ENCODE measurements at places on chromosomes 3 and 15. TPM values are rescaled to one million over a fixed set of nuclear protein-coding genes. Genes with fewer than 3 reads are reported as not detected.

C3orf20 gene
- not detected for total RNA-seq

RPP25 gene
- total RNA-seq, result 17.0 TPM

DALRD3 gene
- total RNA-seq, result 28.1 TPM

PRR20G gene
- not detected for total RNA-seq

GOLGA6L4 gene
- 1.6 TPM for total RNA-seq

PLA1A gene
- 13.1 TPM for total RNA-seq

ELL3 gene
- total RNA-seq, result 5.1 TPM

HDAC11 gene
- 18.2 TPM for total RNA-seq

CHDH gene
- 17.3 TPM for total RNA-seq

VWA5B2 gene
- total RNA-seq, result 0.47 TPM

GOLGA8J gene
- total RNA-seq, result 0.59 TPM

TYRO3 gene
- 17.3 TPM for total RNA-seq

DNAJA4 gene
- total RNA-seq, result 34.4 TPM

COL7A1 gene
- total RNA-seq, result 2.6 TPM

MKRN2OS gene
- not detected for total RNA-seq

GOLGA6A gene
- not detected for total RNA-seq

DNA sequence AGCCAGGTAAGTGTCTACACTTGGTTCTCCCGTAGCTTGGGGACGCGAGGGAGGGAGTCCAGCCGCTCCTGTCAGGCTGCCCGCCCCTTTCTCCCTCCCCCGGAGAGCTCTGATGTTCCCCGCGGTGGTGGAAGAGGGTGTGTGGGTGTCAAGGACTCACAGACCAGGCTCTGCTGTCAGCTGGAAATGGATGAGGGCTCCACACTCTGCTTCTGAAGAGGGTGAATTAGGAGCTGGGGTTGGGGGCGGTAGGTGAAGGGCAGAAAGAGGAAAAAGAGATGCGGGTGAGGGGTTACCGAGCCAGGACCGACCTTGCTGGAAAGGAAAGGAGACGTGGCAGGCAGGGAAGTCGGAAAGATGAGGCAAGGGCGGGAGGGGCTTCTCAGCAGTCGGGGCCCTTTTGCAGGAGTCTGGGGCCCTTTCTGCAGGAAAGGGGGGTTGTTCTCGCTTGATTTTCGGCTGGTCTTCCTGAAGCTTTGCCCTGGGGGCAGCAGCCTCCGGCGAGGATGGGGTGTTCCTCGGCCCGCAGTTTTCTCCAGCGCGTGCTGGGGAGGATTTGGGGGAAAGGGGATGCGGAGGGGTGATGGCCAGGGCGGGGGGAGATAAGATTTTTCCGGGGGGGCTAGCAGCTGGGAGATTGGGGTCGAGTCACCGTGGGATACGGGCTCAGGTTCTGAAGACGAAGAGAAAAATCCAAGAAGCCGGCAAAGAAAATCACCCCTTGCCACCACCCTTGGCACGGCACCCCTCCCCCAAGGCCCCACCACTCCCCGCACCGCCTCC lies 602 bp upstream of the BAHD1 start:
- H3K27ac ChIP-seq, result no peak overlapping the region
- H3K36me3 ChIP-seq, result no peaks in the 10 kb centered on the region
- DNase-seq, result peak; percentile 67
- H3K4me3 ChIP-seq, result peak overlapping the region; percentile 76

DNA sequence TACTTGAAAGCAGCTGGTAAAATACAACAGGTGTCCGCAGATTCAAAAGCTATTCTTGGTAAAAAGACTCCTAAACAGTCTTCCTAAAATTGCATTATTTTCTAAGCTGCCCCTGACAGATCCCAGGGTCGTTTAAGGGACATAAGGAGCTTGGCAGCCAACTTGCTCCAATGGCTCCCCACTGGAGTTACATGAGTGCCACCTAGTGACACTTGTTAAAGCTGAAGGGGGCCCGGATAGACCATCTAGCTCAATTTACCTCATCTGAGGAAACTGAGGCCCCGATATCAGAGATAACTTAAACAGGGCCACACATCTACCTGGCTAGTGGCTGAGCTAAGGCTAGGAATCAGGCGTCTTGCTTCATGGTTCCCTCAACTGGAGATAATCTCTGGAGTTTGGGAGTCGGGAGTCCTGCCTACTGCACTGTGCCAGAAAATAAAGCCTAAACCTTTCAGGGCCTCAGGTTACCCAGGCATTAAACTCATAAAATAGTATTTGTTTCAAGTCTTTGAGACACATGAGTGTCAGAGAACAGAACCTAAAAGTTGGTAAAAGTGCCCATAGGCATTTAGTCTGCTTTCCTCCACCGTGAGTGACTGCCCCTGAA lies 6.5 kb upstream of the TBC1D23 start:
- no peak overlapping the region for H3K4me3 ChIP-seq
- no peak overlapping the region for H3K27ac ChIP-seq
- no peaks in the 10 kb centered on the region for H3K36me3 ChIP-seq
- no peaks in the 10 kb centered on the region for H3K27me3 ChIP-seq

DNA sequence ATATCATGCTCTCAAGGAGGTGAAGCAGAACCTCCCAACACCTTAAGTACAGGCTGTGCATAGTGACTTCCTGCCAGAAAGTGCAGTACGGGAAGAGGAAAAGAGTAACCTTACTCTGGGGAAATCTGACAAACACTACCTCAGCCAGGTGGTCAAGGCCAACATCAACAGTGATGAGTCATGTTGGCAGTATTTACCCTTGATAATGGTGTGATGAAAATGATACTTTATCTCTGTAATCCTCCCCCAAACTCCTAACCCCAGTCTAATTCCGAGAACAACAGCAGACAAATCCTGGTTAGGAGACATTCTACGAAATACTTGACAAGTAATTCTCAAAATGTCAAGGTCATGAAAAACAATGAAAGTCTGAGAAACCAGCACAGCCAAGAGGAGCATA lies 26.5 kb downstream of the ANKDD1A start:
- no peaks in the 10 kb centered on the region for H3K4me1 ChIP-seq
- H3K4me3 ChIP-seq, result no peak overlapping the region
- H3K36me3 ChIP-seq, result no peaks in the 10 kb centered on the region
- no peak for DNase-seq
- no peaks in the 10 kb centered on the region for H3K27me3 ChIP-seq
- no peak overlapping the region for H3K27ac ChIP-seq

DNA sequence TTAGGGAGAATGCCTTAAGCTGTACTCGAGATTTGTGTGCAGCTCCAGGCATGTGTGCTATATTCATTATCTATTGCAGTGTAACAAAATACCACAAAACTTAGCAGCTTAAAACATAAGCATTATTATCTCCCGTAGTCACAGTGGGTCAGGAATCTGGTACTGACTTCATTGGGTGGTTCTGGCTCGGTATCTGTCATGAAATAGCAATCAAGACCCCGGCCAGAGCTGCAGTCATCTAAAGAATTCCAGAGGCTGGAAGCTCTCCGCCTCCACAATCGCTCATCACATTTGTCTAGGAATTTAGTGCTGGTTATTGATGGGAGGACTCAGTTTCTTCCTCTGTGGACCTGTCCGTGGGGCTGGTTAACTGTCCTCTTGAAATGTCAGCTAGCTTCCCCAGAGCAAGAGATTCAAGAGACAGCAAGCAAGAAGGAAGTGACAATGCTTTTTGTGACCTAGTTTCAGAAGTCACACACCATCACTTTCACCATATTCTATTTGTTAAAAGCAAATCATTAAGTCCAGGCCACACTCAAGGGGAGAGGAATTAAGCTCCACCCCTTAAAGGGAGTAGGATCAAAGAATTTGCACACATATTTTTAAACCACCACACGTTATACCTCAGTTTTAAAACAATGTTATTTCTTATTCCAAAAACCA lies 76.1 kb downstream of the TOP2B start:
- H3K4me3 ChIP-seq, result no peak overlapping the region
- peaks cover 13% of the 10 kb centered on the region for H3K4me1 ChIP-seq
- H3K36me3 ChIP-seq, result no peaks in the 10 kb centered on the region
- DNase-seq, result no peak
- no peak overlapping the region for H3K27ac ChIP-seq

DNA sequence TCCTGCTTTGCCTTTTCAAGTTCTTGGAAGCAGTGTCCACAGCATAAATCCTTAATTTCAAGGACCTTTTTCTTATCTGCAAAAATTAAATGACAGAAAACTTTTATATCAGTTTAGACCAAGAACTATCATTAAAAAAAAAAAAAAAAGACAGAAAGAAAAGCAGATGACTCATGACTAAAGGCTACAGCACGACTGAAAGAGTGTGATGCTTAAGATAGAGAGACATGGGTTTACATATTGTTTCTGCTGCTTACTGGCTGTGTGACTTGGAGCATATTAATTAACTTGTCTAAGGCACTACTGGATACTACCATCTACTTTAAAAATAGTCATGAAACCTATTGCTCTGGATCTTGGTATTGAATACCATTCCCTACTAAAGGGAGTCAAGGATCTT lies 62.3 kb downstream of the CEP152 start:
- H3K27ac ChIP-seq, result no peak overlapping the region
- no peak overlapping the region for H3K4me3 ChIP-seq
- no peak for DNase-seq
- no peaks in the 10 kb centered on the region for H3K27me3 ChIP-seq

GRCh38 chr3:72669224-72669623 lies 179.0 kb downstream of the SHQ1 start:
- no peak overlapping the region for H3K27ac ChIP-seq
- no peak overlapping the region for H3K4me3 ChIP-seq
- no peaks in the 10 kb centered on the region for H3K36me3 ChIP-seq

- H3K4me1 ChIP-seq, result peaks cover 97% of the 10 kb centered on the region
- no peak overlapping the region for H3K27ac ChIP-seq
- no peak overlapping the region for H3K4me3 ChIP-seq
- H3K27me3 ChIP-seq, result no peaks in the 10 kb centered on the region
- H3K36me3 ChIP-seq, result no peaks in the 10 kb centered on the region
These were observed 6.2 kb downstream of the TSPAN3 start for GRCh38 chr15:77064539-77065308.

GRCh38 chr3:100163787-100164186 lies 49.5 kb upstream of the FILIP1L start:
- no peak for DNase-seq
- no peak overlapping the region for H3K4me3 ChIP-seq
- no peaks in the 10 kb centered on the region for H3K36me3 ChIP-seq
- H3K4me1 ChIP-seq, result peaks cover 16% of the 10 kb centered on the region
- no peaks in the 10 kb centered on the region for H3K27me3 ChIP-seq

- no peak overlapping the region for H3K27ac ChIP-seq
- H3K4me3 ChIP-seq, result no peak overlapping the region
- H3K36me3 ChIP-seq, result peaks cover 84% of the 10 kb centered on the region
- H3K27me3 ChIP-seq, result no peaks in the 10 kb centered on the region
- no peaks in the 10 kb centered on the region for H3K4me1 ChIP-seq
These were observed 18.8 kb downstream of the B4GALT4 start for GRCh38 chr3:119221779-119222320.

- H3K36me3 ChIP-seq, result no peaks in the 10 kb centered on the region
- peaks cover 5% of the 10 kb centered on the region for H3K4me1 ChIP-seq
- H3K4me3 ChIP-seq, result no peak overlapping the region
- no peak for DNase-seq
These were observed 294.1 kb downstream of the NTRK3 start for GRCh38 chr15:87962428-87962827.

DNA sequence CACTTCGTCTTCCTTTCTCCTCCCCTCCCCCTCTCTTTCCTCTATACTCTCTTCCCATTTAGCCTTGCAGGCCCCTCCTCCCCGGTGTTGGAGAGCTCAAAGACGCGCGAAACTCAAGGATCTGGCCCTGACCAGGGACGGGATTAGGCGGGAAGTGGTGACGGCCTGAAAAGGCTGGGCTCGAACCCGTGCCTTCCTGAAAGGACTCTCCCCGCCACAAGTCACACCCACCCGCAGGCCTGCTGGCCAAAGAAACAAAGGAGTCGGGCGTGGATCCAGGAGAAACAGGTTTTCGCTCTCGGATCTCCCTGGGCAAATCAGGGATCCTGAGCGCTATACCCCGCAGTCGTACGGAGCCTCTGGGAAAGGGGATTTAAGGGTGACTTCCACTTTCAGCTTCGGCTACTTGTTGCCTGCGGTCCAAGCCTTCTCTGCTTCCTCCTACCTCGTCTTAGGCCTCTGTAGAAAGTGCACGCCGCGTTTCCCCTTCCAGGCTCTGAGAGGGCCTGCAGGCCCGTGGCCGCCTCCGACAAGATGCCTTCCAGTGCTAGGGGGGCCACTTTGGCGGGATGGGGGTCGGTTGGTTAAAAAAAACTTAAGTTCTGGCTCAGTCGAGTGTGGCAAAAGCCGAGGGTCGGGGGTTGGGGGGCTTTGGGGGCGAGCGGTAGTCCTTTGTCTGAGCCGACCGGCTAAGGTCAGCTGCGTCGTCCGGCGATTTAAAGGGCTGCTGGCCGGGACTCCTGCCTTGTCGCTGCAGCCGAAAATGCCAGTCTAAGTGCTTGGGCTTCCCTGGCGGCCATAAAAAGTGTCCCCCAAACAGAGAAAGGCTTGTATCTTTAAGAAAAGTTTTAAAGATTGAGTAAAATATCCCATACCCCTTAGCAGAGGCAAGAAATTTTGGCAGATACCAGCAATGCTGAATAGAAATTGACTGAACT lies 8.2 kb downstream of the ZIC4 start:
- no peak for DNase-seq
- H3K4me3 ChIP-seq, result no peak overlapping the region
- no peak overlapping the region for H3K27ac ChIP-seq
- H3K4me1 ChIP-seq, result peaks cover 7% of the 10 kb centered on the region

GRCh38 chr15:51279391-51279790 lies 59.0 kb downstream of the CYP19A1 start:
- peaks cover 5% of the 10 kb centered on the region for H3K27me3 ChIP-seq
- H3K36me3 ChIP-seq, result no peaks in the 10 kb centered on the region
- no peak overlapping the region for H3K4me3 ChIP-seq

- no peak for DNase-seq
- no peak overlapping the region for H3K4me3 ChIP-seq
- no peaks in the 10 kb centered on the region for H3K36me3 ChIP-seq
- no peaks in the 10 kb centered on the region for H3K4me1 ChIP-seq
- no peaks in the 10 kb centered on the region for H3K27me3 ChIP-seq
- no peak overlapping the region for H3K27ac ChIP-seq
These were observed 177.8 kb upstream of the PROK2 start for GRCh38 chr3:71962561-71963240.

DNA sequence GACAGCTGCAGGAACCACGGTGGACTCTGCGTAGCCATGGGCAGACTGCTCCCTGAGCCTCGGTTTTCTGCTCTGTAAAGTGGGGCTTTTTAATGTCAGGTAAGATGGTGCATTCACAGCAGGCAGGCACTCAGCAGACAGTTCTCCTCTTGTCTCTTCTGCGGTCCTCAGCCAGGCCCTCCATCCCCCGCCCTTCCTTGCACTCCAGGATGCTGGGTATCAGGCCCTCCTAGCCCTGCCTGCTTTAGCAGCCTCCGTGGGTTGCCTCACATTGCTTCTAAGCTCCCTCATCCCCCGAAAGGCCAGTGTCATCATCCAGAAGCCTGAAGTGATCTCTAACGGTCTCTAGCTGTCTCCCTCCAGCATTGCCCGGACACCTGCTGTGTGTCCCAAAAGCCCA lies 115.7 kb downstream of the WNT7A start:
- no peaks in the 10 kb centered on the region for H3K36me3 ChIP-seq
- no peak for DNase-seq
- H3K27ac ChIP-seq, result no peak overlapping the region

DNA sequence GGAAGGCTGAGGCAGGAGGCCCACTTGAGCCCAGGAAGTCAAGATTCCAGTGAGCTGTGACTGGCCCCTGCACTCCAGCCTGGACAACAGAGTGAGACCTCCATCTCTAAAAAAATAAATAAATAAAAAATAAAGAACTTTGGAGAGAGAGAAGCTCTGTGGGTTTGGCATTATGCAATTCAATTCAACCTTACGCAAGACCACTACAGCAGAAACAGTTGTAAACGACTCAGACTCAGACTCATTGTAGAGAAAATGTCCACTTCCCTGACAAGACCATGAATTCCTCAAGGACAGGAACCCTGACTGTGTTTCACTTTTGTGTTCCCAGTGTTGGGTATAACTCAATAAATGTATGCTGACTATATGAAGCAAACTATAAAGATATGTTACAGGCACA lies 90.3 kb upstream of the C3orf80 start:
- H3K4me1 ChIP-seq, result peaks cover 14% of the 10 kb centered on the region
- H3K27me3 ChIP-seq, result no peaks in the 10 kb centered on the region
- no peak overlapping the region for H3K4me3 ChIP-seq
- no peaks in the 10 kb centered on the region for H3K36me3 ChIP-seq
- H3K27ac ChIP-seq, result no peak overlapping the region

All from lower lobe of right lung (tissue), 2 donors.